ENCODE measurements at places on chromosomes 12 and 14.
A peak's percentile ranks its signal among the peaks of the same experiment; 100 is the strongest.

DNA sequence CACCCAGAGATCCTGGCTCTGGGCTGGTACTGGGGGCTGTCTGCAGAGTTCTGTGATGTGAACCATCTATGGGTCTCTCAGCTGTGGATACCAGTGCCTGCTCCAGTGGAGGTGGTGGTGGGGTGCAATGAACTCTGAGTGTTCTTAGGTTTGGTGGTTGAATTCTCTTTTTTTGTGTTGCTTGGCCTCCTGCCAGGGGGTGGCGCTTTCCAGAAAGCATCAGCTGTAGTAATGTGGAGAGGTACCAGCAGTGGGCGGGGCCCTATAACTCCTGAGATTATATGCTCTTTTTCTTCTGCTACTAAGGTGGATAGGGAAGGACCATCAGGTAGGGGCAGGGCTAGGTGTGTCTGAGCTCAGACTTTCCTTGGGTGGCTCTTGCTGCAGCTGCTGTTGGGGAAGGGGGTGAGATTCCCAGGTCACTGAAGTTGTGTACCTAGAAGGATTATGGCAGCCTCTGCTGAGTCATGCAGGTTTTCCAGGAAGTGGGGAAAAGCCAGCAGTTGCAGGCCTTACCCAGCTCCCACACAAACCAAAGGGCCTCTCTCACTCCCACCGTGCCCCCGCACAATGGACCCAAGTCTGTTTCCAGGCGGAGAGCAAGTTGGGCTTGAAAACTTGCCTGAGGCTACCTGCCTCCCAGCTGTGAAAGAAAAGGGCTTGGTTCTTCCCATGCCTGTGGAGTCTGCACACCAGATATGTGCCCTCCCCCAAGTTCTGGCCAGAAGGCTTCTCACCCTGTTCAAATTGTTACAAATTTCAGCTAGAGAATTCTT, 18.6 kb downstream of the CCER1 start:
- no peak for DNase-seq

DNA sequence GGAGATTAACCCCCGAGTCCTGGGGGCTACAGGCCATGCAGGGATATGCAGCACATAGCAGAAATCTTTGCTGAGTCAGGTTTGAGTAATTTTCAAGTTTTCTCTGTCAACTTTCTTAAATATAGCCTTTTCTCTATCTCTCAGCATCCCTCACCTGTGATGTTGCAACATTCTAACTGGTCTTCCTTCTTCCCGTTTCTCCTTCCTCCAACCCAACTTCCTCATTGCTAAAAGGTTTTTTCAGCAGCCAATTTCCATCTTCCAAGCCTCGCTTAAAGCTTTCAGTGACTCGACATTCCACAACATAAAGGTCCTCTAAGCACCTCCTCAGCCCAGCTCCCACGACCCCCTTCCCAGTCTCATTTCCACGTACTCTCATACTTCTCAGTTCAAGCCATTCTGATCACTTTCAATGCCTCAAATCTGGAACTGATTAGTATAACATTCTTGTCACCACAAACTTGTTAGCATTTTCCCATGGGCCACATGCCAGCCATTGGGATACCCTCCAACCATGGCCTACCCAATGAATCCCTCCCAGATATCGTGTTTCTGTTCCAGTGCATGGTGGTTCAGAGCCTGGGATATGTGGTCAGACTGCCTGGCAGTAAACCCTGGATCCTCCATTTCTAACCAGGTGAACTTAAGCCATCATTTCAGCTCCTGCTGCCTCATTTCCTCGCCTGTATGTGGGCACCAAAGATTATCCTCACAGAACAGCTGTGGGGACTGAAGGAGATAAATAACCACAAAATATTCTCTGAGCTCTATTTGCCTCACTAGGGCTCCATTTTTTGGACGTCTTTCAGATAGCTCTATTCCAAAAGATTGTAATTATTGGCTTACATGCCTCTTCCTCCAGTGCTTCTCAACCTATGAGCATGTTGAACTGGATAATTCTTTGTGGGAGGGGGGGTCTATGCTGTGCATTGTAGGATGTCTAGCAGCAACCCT, 65.8 kb downstream of the KCNK10 start:
- no peak for DNase-seq

DNA sequence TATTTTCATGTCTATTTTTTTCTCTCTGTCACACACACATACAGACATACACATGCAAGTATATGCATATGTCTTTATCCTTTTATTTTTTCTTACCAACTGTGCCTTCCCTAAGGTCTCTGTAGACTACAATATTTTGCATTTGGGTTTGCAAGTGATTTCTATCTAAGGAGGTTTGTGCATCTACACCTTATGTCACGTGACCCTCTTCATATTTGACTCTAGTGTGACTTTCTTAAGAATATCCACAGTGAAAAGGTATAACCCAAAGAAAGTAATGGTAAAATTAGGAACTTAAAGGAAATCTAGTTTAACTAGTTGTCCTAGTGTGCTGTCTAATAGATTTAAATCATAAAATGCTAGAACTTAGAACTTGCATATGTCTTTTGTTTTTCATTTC, 298.8 kb upstream of the LRIG3 start:
- no peak for DNase-seq

DNA sequence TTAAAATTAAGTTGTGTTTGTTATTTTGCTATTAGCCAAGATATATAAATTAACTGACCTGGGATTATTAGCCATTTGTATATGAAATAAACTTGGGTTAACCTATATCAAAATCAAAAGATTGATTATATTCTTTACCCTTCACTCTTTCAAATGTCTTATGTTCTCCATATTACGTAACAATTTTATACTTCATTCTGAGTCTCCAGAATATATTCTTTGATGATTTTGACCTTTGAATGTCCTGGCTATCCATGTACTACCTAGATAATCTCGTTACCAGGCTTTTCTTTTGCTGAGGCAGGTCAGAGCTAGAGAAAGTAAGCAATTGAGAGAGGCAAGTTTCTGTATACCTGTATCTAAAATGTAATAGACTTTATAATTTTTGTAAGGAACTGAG, 3.6 kb downstream of the PPM1A start:
- DNase-seq, result no peak

DNA sequence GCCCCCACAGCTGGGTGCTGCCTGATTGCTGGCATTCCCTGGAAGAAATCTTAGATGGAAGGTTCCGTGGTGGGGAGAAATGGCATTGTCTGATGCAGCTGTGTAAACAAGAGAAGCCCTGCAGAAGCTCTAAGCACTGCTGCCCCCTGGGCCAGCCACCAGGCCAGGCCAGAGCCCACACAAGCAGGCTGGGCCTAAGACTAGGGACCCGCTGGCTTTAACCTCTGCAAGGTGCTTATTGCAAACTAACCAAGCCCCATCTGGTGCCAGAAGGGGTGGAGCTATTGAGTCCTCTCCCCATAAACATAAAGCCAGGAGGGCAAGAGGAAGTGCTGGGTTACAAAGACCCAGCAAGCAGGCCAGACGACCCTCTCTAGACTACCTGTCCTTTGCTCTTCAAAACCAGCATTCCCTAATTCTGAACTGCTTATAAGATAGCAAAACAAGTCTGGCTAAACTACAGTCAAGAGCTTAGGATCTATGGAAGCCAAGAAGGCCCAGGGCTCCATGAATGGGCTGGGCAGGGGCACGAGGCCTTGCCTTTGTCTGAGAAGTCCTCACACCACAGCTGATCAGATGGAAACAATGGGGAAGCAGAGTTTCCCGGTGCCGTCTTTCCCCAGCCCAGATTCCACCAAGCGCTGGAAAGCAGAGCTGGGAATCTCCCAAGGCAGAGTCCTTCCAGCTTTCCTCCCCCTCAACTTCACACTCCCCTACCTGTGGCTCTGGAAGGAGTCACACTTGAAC, 28.8 kb downstream of the P2RX4 start:
- DNase-seq, result no peak

GRCh38 chr14:65412856-65413738, 567 bp downstream of the FUT8 start:
- DNase-seq, result peak; percentile 16

DNA sequence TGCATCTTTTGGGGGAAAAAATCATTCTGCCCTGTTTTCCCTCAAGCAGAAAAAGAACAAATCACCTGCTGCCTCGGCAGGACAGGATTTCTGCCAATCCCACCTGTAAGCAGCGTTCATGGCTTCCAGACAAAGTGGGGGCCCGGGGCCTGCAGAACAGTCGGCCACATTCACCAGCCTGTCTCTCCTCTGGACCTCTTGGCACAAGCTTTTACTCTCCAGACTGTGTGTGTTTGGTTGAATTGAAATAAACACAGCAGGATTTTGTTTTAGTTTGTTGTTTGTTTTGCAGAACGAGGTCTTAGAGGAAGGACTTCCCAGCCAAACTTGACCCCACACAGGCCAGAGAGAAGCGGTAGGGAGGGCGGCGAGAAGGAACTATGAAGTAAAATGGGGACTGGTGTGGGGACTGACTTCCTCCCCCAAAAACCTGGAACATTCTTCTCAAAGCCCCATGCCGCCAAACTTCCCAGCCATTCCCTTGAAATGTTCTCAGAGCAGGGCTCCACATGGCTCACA, 41.7 kb upstream of the FOS start:
- no peak for DNase-seq

DNA sequence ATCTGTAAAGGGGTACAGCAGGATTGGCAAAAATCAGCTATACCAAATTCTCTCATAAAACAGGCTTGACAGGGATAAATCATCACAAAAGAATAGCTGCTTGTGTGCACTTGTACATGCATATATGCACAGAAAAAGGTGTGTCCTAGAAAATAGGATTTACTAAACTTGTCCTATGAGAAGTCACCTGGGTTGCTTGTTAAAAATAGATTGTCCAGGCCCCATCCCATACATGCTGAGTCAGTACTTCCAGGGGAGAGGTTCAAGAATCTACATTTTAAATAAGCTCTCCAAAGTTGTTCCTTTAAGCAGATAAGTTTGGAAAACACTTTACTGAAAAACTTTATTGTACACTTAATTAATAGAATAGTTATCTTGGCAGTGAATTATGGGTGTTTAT, 123.1 kb downstream of the ANO6 start:
- DNase-seq, result no peak

DNA sequence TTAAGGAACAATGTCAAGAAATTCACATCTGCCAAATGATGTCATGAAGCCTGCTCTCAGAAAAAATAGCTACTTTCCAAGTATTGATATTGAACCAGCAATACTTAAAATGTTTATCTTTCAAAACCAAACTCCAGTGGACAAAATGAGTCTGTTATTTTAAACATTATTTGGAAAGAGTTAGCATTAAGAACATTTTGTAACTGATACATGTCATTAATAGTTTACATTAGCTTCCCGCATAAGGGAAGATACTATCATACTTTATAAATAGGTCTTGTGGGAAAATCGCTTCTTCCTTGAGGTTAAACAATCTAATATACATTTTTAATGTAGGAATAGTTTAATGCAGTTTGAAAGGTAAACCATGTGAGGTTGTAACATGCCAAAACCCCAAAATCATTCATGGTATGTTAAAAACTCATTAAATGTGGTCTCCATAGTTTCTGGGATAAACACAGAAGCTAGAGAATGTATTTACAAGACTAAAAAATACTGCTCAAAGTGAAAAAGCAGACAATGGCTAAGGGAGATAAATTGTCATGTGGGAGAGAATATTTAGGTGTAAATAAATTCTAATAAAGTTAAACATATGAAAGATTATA, 73.4 kb upstream of the ATP2B1 start:
- no peak for DNase-seq

DNA sequence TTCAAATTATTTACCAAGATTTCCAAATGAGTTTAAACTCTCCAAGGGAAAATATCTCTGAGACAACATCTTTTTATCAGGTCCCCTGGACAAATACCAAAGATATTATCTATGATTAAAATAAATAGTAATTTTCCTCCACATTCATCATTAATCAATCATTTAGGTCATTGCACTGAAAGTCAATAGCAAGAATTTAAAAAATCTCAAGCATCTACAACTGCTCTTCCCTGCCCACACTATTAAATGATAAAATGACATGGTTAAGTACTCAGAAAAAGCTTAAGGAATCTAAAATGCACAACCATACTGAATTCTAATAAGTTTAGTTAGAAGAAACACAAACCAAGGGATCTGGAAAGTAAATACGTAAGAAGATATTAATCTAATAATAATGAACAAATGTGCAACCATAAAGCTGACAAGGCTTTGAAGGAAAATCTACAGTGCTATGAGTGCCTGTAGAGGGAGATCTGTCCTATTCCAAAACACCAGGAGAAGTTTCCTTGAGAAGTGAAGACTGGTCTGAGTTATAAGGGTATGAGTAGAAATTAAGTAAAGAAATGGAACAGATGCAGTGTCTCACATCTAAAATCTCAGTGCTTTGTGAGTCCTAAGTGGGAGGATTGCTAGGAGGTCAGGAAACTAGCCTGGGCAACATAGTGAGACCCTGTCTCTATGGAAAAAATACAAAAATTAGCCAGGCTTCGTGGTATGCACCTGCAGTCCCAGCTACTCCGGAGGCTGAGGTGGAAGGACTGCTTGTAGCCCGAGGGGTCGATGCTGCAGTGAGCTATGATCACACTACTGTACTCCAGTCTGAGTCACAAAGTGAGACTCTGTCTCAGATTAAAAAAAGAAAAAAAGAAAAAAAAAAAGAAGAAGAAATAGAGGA, 19.2 kb downstream of the INTS13 start:
- no peak for DNase-seq

GRCh38 chr12:31560516-31560915, 30.4 kb downstream of the DENND5B start:
- no peak for DNase-seq

DNA sequence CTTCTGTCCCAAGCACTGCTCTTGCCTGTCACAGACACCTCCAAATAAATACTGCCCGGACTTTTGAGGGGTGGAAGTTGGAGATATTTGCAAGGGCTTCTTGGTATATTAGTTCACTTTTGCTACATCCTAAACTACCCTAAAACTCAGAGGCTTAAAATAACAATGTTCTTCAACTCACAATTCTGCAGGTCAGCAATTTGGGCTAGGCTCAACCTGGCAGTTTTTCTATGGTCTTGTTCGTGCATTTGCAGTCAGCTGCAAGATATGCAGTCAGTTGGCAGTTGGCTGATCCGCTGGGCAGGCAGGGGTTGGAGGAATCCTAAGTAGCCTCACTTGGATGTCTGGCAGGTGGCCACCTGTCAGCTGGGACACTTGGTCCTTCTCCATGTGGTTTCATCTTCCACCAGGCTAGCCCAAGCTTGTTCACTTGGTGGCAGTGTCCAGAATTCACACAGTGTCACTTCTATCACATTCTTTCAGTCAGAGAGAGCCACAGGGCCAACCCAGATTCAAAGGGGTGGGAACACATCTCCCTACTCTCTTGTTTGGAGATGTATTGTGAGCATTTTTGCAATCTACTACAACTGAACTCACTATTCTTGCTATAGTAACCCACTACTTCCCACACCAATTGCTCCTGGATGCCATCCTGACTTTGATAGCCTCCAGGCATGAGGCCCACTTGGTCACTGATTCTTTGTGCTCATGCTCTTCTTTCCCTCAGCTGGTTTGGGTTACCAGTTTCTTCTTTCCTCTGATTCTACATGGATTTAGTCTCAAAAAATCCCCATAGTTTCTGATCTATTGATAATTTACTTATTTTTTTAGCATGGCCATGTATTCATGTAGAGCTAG, 27.8 kb upstream of the CAPRIN2 start:
- DNase-seq, result no peak

DNA sequence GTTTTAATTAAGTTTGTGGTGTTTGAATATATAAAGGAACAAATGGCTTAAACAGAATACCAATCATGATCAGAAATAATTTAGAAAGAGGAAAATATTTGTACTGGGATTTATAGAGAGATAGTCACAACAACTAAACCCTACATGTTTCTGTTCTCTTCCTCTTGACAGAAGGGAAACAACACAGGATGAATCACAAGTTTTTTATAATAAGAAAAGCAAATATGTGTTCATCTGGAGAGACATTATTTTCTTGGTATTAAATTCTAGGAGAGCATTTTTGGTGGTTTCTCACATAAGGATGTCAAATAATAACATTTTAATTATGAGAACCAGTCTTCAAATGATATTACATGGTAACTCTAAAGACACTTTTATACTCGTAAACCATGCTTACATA, 232.9 kb upstream of the PKP2 start:
- DNase-seq, result no peak
